ENCODE measurements at places on chromosomes 7 and 10.

DNA sequence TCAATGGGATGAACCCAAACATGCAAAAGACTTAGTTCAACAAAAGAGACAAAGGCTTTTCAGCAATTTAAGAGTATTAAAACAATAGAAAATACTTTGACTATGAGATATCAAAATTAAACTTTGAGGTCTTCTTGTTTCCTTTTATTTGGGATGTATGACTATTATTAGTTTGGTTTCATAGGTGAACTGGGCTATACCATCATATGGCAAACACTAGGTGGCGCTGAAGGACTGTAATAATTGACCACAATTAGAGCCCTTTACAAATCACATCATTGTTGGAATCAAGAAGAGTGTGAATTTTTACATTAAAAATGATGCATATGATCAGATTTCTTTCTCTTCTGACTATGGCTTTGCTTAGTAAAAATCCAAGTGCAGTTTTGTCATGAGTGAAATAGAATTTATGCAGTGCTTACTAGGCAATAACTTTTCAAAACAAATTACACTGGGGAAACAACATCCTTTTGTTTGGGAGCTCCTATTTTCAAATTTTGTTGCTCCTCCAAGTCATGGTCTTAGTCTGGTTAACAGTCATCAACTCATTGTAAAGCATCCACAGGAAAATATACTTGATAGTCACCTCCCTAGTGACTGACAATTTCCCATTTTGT, 14.7 kb upstream of the NXPH1 start:
- no peak for DNase-seq

GRCh38 chr7:108452707-108453106, 3.5 kb downstream of the NRCAM start:
- DNase-seq, result no peak

GRCh38 chr10:74589851-74590250, 236.5 kb upstream of the KAT6B start:
- no peak for DNase-seq

DNA sequence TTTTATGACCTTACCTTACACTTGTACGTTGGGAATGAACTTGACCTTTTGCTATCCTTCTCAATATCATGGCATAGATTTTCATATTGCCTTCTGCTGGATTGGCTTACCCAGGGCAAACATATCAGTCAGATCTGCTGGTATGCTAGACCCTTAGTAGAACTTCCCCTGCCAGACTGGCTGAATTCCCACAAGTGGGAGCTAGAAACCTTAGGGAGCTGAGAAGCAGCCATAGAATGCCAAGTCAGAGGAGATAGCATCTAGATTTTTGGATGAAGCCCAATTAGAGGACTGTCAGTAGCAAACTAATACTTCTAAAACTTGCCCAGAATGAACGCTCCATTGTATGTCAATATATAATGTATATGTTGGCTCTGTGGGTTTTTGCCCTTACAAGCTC, 385.0 kb downstream of the NXPH1 start:
- no peak for DNase-seq

GRCh38 chr10:62839590-62839989, 23.4 kb upstream of the EGR2 start:
- DNase-seq, result no peak

- no peak for DNase-seq
These were observed 2.6 kb downstream of the ZNF655 start for GRCh38 chr7:99560834-99561736.

DNA sequence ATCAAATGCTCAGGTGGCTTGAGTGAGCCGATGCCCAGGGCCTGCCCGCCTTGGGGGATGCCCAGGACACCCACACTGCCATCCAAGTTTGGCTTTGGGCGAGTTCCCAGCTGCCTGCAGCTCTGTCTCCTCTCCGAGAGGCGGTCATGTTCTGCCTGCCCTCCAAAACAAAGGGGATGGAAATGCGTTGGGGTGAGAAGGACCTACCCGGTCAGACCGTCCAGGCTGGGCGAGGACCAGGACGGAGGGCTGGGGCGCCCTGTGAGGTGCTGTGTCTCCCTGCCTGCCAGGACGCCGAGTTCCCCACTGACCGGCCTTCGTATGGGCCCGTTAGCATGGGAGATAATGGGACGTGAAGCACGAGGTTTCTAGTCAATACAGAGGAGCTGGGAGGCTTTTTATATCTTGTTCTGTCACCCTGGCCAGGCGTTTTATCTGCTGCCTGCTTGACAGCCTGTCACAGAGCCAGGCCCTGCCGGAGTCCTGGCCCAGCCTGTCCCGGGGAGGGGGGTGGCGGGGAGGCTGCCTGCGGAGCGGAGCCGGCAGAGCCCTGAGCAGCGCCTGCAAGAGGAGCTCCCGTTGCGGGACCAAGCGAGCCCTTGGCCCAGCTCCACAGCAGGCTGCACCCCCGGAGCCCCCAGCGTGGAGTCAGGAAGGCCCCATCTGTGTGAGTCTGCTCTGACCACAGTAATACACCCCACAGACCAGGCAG, 22.0 kb upstream of the ELFN1 start:
- no peak for DNase-seq

GRCh38 chr7:94179466-94179865, 175.3 kb upstream of the BET1 start:
- no peak for DNase-seq

GRCh38 chr10:24897326-24897926, 55.0 kb downstream of the PRTFDC1 start:
- no peak for DNase-seq
